ENCODE measurements at places on chromosomes 3 and 15.
A peak's percentile ranks its signal among the peaks of the same experiment; 100 is the strongest.

DNA sequence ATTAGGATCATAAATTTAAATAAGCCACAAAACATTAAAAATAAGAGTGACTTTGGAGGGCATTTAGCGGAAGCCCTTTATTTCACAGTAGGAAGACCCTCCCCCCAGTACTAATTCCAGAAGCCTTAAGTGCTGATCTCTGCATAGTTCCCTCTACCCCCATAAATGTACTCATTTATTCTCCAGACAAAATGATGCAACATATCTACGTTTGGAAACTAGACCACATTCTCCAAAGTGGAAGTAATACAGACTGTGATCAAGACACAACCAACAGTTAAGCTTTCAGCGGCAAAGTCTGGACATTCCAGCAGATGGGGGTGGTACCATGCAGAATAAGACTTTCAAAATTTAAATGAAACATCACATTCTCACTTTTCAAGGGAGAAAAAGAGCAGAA lies 44.8 kb upstream of the RPS17 start:
- DNase-seq, result peak; percentile 10

DNA sequence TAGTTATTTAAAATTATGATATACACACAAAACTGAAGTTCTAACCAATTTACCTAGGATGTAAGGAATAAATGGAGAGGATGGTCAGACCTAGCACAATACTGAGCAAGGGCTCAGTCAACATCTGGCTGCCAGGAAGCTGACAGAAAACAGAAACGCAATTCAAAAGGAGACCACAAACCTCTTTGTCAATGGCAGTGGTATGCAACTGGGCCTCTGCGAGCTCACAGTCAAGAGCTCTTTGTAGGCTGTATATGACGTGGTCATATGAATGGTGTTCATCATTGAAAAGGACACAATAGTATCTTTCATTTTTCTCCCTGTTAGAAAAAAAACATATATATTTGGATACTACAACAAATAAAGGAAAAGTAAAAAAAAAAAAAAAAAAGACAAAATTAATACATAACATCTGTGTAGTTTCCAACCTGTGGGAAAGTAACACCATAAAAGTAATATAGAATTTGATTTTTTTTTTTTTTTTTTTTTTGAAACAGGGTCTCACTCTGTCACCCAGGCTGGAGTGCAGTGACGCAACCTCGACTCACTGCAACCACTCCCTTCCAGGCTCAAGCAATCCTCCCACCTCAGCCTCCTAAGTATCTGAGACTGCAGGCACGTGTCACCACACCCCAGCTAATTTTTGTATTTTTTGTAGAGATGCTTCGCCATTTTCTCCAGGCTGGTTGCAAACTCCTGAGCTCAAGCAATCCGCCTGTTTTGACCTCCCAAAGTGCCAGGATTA lies 37.9 kb downstream of the UBR1 start:
- DNase-seq, result peak; percentile 3

GRCh38 chr3:187450431-187451190 lies 82.4 kb downstream of the RTP4 start:
- no peak for DNase-seq

DNA sequence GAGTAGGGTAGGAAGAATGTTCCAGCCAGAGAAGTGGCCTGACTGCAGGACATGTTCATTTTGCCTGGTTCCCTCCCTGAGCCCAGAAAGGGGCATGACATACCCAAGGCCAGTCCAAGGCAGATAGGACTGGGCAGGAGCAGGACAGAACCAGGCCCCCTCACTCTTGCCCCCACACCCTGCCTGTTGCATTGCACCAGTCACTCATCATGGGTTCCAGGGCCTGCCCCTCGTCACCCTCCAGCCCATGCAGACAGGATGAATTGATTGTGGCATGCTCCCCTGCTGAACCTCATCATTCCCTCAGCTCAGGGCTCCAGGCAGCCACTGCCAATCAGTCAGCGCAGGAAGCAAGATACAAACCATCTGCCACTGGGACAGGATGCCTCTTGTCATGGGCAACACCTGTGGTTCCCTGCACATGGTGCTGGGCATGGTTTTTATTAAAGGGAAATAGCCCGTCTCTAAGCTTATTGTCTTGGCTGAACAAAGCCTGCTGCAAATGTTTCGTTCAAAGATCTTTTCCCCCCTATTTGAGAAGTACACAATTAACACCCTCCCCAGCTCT lies 48.9 kb downstream of the RASGRF1 start:
- no peak for DNase-seq

GRCh38 chr3:21484828-21485144 lies 266.2 kb downstream of the ZNF385D start:
- no peak for DNase-seq

DNA sequence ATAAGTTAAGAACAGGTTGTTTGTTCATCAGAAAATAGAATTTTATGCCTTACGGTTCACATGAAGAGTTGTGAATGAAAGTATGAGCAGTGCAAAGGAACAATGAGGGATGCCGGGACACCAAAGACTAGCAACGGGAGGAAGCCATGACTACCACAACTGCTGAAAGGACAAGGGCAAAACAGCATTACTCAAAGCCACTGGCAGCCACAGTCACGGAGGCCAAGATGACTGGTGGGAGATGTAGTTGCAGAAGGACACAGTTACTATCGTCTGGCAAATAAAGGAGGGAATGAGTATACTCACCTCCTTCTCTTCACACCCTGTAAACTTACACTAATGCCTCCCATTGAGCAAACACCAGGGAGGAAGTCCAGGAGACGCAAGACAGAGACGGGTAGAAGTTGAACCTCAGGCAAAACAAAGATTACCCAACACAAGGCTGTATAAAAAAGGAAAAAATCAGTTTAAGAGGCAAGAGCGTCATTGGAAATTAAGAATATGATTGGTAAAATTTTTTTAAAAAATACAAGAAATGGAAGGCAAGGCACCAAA lies 675.5 kb downstream of the FHIT start:
- DNase-seq, result no peak

DNA sequence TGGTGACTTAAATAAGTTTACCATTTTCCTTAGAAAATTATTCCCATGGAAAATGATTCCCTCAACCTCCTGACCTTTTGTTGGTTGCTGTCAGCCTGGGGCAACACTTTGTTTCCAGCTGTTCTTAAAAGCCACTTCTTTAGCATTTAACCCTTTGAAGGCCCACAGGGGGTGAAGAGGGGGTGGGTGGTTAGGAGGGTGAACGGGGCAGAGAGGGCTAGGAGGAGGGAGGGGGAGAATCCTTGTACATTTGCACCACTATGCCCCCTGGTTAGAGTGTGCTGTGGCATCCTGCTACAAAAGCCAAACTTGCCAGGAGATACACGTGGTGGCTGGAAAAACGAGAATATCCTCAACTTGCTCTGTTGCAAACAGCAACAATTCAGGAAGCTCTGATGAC lies 273.2 kb upstream of the RGMA start:
- no peak for DNase-seq

GRCh38 chr15:70036585-70037291 lies 61.0 kb downstream of the TLE3 start:
- no peak for DNase-seq

- DNase-seq, result no peak
These were observed 525.8 kb downstream of the DIPK2A start for GRCh38 chr3:144497452-144497851.

- DNase-seq, result no peak
These were observed 54.8 kb upstream of the CTSH start for GRCh38 chr15:78999636-79000035.

- DNase-seq, result peak; percentile 43
These were observed 775 bp downstream of the ARNT2 start for GRCh38 chr15:80404761-80405553.

GRCh38 chr15:37031198-37031597 lies 69.2 kb downstream of the MEIS2 start:
- no peak for DNase-seq

- no peak for DNase-seq
These were observed 52.4 kb downstream of the TBL1XR1 start for GRCh38 chr3:177144922-177145321.

DNA sequence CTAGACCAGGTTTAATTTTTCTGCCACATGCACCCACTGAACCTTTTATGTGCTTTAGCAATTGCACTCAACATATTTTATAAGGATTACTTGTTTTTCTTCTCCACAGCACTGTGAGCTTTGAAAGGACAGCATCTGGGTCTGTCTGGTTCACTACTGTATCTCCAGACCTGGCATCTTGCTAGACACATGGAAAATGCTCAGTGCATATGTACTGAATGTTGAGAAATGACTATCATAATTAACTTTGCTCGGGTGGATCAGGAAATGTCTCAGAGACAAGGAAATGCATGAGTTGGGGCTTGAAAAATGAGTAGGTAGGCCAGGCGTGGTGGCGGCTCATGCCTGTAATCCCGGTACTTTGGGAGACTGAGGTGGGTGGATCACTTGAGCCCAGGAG lies 40.2 kb downstream of the DOCK3 start:
- peak; percentile 60 for DNase-seq

GRCh38 chr3:184328516-184328915 lies 8.9 kb upstream of the FAM131A start:
- no peak for DNase-seq

DNA sequence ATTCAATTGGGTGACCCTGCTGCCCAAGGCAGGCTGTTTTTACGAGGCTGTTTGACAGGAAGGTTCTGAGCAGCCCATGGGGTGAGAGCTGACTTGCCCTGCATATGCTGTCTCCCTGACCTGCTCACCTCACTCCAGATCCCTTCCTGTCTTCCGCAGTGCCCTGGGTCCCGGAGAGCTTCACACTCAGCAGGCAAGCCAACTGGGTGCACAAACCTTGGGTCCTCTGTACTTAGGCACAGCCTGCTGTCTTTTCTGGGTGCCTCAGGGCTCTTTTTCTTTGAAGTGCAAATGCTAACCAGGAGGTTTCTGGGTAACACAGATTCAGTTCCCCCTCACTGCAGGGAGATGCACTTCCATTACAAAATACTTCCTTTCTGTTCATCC lies 32.8 kb downstream of the ZXDC start:
- DNase-seq, result no peak

- DNase-seq, result no peak
These were observed 16.9 kb downstream of the ACKR2 start for GRCh38 chr3:42826141-42826540.

DNA sequence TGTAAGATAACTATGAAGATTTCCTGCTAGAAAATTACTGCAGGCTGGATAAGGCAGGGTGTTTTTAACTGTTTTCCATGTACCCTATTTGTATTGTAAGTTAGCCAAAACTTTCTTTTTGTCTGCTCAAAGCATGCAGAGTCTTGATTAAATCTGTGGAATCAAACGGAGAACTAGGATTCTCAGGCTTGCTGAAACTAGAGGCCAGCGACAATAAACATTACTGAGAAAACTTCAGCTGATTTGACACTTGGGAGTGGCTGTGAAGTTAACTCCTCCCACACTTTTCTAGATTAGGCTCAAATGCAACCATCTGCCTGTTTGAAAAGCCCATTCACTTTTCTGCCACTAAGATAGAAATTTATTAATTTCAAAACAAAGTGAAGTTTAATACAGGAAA lies 153.2 kb upstream of the FRMD4B start:
- no peak for DNase-seq

GRCh38 chr3:24507776-24508422 lies 13.2 kb upstream of the THRB start:
- no peak for DNase-seq

DNA sequence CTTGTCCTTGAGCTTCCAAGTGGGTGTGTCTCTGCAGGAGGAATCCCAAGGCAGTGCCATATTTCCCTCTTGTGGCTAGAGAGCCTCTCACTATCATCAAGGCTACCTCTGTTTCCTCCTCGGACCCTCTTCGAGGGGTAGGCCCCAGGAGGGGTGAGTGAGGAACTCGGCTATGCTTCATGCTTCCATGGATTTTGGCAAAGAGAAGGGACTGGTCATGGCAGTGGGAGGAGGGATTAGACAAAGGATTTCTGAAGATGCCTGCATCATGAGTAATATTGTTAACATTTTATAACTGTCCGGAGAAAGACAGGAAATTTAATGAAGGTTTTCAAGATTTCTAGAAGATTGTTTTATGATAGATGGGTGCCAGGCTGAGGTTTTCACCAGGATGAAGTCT lies 241.5 kb downstream of the CLSTN2 start:
- DNase-seq, result no peak

DNA sequence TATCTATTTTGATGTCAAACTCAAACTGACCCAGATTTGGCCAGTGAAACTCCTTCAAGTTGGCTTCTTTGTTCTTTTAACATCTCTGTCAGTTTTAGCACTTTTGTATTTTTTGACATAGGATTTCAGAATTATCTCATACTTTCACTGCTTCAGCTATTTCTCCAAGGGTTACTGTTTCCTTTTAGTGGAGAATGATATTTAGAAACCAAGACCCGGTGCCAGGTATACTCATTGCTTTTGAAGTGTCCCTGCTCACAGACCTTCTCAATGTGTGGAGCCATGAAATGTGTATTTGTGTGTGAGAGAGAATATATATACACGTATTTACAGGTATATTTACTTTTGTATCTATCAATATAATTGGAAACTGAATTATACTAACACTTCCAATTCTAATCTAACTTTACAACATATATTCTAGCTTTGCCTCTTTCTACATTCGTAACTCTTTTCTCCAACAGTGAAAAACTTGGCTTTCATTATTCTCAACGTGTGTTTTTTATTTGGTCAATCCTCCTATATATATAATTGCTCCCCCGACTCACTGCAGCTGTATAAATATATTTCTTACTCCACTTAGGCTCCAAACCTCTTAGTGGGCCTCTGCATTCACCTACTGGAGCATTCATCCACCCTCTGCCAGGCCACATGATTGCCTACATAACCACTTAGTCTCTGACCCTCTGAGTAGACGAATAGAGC lies 54.0 kb downstream of the OTOL1 start:
- DNase-seq, result peak; percentile 84

- peak; percentile 35 for DNase-seq
These were observed 398.6 kb downstream of the ZIC1 start for GRCh38 chr3:147807776-147808175.

GRCh38 chr15:77617476-77618230 lies 15.1 kb downstream of the LINGO1 start:
- no peak for DNase-seq

GRCh38 chr3:102078854-102079808 lies 229.8 kb downstream of the NFKBIZ start:
- peak; percentile 6 for DNase-seq

GRCh38 chr3:172616031-172616461 lies 92.8 kb upstream of the TNFSF10 start:
- DNase-seq, result no peak

- DNase-seq, result peak; percentile 38
These were observed 159.7 kb downstream of the POLR2M start for GRCh38 chr15:57866149-57866736.

DNA sequence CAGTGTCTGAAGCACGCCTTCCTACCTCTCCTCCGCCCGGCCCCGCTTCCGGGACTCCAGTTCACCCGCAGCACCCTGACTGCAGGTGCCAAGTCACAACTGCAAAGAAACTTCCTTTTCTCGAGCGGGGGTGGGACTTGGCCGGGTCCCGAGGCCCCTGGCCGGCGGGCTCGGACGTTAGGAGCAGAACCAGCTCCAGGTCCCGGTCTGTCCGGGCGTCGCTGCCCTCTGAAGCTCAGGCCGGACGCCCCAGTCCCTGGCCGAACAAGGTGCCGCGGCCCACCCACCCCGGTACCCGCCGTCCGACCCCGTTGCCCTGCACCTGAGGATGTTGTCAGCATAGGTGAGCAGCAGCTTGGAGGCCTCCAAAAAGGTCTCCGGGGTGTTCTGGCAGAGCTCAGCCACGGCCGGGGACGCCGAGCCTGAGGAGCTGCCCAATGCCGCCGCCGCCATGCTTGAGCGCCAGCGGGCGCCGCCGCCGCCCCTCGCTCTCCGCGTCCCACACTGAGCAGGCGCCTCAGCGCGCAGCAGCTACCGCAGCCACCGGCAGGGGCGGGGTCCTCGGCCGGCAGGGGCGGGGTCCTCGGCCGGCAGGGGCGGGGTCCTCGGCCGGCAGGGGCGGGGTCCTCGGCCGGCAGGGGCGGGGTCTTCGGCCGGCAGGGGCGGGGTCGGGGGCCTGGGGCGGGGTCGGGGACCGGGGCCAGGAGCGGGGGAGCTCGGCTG lies at the start of gene NGLY1:
Gene NGLY1 (minus strand): TSS at position 506 of the 723 bp plus-strand sequence. CDS start 53 bp downstream, at position 453.
- DNase-seq, result peak; percentile 91
